ENCODE measurements at places on chromosomes 5 and 9.

- DNase-seq: no peak
Observed at GRCh38 chr5:82351754-82352145, 73.6 kb upstream of the RPS23 start.

DNA sequence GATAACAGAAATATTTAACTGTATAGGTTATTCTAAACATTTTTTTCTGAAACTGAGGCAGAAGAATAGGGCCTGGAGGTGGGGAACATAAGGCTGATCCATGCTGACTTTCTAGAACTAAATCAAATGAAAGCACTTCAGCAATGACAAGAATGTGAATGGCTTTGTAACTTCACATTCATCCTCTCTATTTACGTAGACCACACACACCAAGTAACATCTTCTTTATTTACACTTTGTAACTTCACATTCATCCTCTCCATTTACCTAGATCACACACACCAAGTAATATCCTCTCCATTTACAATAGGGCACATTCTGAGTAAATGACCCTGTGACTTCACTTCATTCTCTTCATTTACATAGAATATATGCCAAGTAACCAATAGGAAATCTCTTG lies 251.8 kb upstream of the CDH9 start:
- DNase-seq: no peak

DNA sequence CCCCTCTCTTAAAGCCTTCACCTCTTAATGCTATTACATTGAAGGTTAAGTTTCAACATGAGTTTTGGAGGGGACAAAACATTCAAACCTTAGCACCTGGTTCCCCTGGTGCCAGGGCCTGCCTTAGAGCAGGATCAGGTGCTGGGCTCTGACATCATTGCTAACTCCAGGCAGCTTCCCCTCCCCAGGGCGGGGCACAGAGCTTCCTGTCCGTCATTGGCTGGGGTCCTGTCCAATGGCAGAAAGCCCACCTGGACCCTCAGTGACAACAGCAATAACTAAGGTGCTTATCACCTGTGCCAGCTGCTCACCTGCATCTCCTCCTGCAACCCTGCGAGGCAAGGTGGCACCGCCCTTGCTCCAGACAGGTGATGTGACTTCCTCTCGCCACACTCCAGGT lies 177.4 kb downstream of the NSG2 start:
- no peak for DNase-seq

DNA sequence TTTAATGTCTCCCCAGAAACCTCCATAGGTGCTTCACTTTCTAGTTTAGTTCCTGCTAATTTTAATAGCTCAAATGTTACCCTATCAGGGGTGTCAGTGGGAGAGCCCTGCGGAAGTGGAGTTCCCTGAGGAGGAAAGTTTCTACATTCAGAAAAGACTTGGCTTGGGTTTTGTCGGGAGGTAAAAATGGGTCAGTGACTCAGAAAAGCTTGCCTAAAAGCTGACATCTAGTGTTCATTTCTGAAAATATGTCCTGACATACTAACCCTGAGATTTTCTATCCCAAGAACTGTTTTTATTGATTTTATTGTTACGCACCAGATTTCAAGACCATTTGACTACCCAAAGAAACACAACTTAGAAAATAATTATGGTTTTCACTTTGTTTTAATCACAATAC lies 40.9 kb upstream of the GLDC start:
- DNase-seq: no peak
